ENCODE measurements at places on chromosomes 13 and 19.
A peak's percentile ranks its signal among the peaks of the same experiment; 100 is the strongest.

DNA sequence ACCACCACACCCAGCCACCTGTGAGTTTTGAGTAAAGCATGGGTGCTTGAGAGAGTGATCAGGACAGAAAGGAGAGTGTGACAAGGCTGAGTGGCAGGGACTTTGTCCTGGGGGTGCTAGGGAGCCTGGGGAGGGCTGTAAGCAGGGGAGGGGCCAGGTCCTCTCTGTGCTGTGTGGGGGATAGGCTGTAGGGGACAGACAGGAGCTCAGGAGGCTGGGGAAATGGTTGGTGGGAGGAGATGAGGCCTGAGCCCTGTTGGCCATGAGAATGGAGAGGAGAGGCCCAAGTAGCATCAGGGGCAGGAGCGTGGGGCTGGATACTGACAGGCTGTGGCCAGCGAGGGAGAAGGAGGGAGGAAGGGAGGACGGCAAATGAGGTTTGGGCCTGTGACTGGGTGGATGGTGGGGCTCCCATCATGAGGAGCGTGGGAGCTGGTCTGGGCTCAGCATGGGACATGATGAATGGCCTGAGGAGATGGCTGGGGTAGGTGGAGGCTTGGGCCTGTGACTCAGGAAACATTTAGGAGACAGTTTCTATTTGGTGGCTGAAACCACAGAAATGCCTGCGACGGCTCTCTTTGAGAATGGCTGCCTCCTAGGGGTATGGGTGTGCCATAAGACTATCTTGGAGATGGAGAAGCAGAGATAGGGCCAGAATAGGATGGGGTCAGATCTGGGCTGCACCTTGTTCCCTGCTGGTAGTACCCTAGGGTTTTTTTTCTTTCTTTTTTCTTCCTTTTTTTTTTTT is 25.0 kb downstream of the GRIN2D start:
- DNase-seq: no peak

GRCh38 chr13:110559986-110560385 is 1.5 kb downstream of the RAB20 start:
- no peak for DNase-seq

- DNase-seq: no peak
These were observed 42.1 kb upstream of the GAS6 start for GRCh38 chr13:113905942-113906341.

- DNase-seq: no peak
These were observed 102.8 kb downstream of the TEX29 start for GRCh38 chr13:111423168-111423785.

GRCh38 chr19:33054623-33055022 is 10.1 kb downstream of the RHPN2 start:
- no peak for DNase-seq

GRCh38 chr19:12913851-12914690 is 5.0 kb downstream of the SYCE2 start:
- DNase-seq: peak; percentile 27

DNA sequence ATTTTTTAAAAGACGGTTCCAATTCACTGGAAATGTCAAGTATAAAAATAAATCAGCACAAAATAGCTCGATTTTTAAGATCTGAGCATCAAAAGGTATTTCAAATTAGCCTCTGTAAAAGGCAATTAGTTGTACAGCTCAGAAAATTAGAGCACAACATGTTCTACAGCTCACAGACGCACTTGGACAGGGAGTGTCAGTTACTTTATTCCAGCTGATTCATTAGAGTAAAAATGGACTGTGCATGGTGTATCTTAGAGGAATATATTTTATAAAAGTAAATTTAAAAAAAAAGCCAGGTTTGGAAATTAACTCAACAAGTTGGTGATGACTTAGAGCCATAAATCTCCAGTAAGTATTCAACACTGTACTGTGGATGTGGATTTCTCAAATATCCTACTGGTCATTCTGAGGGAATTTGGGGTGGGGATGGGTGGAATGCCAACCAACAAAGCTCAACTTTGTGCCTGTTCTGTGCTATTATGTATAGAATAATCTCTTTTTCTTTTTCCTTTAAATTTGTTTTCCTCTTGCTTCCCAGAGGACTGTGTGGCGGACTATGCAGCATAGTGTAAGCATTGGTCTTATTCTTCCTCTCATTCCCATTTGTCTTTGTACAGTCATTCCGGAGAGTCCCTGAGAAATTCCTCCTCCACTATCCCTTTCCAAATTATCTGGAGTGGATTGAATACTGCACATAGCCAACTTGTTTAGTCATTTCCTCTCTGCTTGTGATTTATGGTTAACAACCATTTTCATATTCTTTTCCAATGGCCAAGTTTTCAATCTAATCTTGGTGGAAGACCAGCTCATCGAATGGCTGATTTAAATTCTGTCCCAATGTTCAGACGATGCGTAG is 169.3 kb downstream of the DCT start:
- DNase-seq: no peak

DNA sequence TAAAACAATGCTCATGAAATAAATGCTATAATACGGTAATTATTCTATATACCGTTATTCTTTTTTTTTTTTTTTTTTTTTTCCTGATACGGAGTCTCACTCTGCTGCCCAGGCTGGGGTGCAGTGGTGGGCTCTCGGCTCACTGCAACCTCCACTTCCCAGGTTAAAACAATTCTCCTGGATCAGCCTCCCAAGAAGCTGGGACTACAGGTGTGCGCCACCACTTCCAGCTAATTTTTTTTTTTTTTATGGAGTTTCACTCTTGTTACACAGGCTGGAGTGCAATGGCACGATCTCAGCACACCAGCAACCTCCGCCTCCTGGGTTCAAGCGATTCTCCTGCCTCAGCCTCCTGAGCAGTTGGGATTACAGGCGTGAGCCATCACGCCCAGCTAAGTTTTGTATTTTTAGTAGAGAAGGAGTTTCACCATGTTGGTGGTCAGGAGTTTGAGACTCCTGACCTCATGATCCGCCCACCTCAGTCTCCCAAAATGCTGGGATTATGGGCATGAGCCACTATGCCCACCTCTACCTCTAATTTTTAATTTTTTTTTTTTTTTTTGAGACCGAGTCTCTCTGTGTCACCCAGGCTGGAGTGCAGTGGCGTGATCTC is 6.9 kb downstream of the PPP1R15A start:
- DNase-seq: no peak

DNA sequence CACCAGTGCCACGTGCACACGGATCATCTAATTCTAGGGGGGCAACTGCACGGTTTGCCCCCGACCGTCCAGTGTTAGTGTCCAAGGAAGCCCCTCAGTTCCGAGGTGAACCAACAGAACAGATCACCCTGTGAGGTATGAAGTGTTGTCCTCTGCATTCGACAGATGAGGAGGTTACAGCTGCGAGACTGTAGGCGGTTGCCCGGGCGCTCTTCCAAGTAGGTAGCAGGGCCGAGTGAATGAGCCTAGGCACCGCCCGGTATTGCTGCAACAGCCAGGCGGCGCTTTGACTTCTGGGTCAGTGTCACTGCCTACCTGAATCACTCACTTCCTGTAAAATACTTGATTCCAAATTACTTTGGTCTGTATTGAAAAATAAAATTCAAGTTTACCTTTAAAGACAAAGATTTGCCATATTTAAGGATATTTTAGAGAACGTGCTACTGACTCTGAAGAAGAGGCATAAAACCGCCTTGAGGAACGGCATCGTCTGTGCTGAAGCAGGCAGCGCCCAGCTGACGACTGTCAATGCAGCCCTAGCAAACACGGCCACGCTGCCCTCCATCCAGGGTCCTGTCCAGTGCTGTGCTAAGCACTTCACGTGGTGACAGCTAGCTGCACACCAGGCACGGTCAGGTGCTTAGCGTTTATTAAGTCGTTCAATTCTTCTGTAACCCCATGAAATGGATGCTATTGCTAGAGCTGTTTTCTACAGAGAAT is 19.3 kb upstream of the RASA3 start:
- no peak for DNase-seq

- no peak for DNase-seq
These were observed 2480.7 kb upstream of the PCDH20 start for GRCh38 chr13:63896321-63896720.

DNA sequence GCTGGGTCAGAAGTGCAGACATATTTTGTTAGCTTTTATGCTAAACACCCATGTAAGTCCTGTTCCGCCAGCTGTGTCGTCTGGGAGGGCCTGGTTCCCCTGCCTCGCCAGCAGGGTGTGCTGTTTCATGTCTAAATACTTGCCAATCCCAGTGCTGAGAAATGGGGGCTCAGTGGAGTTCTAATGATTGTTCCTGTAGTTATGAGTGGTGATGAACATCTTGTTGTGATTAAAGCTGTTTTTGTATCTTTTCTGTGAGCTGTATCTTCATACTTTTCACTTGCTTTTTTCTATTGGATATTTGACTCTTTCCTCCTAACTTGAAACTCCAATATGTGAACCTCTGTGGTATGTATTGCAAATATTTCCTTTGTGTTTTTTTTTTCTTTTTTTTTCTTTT is 32.7 kb downstream of the KDM4B start:
- peak; percentile 5 for DNase-seq

DNA sequence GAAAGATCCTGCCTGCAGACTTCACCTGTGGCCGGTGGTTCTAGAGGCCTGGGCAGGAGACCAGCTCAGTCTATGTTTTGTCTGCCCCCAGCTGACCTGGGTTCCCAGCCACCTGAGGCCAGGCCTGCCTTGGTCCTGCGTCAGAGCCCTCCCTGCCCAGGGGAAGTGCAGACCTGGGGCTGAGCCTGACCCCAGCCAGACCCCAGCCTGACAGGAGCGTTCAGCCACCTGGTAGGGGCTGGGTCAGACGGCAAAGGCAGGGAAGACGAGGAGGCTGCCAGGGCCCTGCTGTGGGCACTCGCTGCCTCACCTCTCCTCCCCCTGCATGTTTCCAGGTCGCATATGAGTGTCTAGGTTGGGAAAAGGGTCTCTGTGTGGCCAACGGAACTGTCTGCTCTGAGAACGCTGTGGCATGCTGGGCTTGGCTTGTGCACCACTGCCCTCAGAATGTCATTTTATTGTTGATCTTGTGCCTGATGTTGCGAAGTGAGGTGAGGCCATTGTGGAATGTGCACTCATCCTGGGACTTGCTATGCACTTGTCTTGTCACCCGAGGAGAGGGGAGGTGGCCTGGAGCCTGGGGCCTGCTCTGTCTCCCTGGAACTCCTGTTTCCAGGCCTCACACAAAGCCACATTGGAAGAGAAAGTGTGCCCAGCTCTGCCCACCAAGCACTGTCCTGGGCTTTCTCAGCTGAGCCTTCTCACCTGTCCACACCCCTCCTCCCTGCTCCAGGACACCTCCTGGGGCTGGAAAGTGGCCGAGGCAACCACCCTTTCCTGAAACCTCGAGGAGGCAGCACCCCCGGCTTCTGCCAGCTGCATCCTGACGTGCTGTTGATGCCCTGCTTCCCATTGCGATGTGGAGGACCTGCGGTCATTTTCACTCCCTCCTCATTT is 15.2 kb upstream of the MCF2L start:
- no peak for DNase-seq

GRCh38 chr13:73934215-73934641 is 200.0 kb downstream of the KLF12 start:
- no peak for DNase-seq

DNA sequence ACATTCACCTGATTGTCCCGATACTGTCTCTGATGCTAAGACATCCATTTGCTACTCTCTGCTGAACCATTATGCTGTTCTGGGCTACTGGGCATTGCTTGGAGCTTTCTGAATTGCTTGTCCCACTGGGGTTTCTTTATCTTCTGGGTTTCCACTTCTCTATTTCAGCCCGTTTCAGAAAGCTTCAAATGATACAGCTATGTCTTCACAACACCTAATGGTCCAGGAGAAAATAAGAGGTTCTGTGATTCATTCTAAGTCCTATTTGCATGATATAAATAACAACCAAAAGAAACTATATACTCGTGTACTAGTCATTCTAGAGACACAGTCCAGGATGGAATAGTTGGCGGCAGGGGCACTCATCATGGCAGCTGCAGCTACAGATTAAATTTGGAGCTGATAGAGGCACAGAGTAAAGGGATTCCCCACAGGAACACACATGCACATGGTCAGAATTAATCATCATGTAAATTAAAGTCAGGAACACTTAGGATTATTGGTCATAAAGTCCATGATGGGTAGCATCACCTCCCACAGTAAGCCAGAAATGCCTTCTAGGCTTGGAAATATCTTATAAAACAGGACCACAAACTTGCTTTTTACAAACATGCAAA is 33.3 kb upstream of the SCEL start:
- DNase-seq: no peak

DNA sequence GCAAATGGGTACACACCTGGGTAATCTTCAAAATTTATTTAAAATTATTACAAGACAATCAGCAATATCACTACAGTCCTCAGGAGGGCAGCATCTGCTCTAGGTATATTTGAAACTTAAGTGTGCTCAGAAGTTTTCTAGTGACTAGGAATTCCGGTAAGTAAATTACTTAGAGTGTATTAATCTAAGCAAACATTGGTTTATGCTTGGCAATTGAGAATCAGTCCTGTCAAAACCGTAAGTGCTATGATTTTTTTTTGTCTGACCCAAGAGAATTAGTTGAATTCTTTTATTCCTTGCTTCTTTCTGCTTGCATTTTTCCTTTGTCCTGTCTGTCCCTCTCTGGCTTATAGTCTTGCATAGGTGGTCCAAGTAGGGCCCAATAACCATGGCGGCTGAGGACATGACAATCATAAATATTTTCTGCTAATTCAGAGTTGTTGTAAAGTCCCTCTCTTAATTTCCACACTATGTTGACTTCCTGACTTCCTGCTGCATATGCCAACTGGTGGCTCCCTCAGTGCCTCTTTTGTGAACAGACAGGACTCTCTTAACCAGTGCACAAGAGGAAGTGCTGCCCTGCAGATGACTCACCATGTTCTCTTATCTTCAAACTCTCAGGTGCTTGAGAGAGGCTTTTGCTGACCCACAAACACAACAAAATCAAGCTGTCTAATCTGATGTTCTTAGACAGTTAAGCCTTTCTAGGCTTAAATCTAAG is 82.2 kb downstream of the SLAIN1 start:
- DNase-seq: no peak

GRCh38 chr19:42436006-42436405 is 6.7 kb downstream of the CXCL17 start:
- no peak for DNase-seq

DNA sequence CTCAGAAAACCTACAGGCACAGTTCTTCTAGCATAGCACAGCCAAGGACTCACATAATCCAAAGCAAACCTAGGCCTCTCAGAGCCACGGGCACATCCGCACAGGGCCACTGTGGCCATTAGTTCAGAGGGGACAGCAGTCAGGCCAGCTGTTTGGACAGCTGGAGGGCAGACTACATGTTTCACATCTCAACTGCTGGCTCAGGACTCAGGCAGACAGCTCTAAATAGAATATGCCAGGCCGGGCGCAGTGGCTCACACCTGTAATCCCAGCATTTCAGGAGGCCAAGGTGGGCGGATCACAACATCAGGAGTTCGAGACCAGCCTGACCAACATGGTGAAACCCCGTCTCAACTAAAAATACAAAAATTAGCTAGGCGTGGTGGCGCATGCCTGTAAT is 26.8 kb downstream of the SAFB2 start:
- DNase-seq: no peak

GRCh38 chr13:25973085-25973484 is 78.7 kb downstream of the SHISA2 start:
- no peak for DNase-seq

GRCh38 chr13:107551521-107551920 is 663.8 kb downstream of the LIG4 start:
- DNase-seq: no peak

Data from activated T-cell treated with anti-CD3 and anti-CD28 coated beads for 4 hours (primary cell).